ENCODE measurements at places on chromosomes 12 and 14. TPM values are rescaled to one million over a fixed set of nuclear protein-coding genes. Genes with fewer than 3 reads are reported as not detected.

Gene CYP46A1
- under 0.01 TPM for total RNA-seq

Gene RTL1
- not detected for total RNA-seq

Gene RIMBP2
- 0.17 TPM for total RNA-seq

Gene TAS2R8
- total RNA-seq, result not detected
